ENCODE measurements at places on chromosomes 4 and X. TPM values are rescaled to one million over a fixed set of nuclear protein-coding genes. Genes with fewer than 3 reads are reported as not detected.

DNA sequence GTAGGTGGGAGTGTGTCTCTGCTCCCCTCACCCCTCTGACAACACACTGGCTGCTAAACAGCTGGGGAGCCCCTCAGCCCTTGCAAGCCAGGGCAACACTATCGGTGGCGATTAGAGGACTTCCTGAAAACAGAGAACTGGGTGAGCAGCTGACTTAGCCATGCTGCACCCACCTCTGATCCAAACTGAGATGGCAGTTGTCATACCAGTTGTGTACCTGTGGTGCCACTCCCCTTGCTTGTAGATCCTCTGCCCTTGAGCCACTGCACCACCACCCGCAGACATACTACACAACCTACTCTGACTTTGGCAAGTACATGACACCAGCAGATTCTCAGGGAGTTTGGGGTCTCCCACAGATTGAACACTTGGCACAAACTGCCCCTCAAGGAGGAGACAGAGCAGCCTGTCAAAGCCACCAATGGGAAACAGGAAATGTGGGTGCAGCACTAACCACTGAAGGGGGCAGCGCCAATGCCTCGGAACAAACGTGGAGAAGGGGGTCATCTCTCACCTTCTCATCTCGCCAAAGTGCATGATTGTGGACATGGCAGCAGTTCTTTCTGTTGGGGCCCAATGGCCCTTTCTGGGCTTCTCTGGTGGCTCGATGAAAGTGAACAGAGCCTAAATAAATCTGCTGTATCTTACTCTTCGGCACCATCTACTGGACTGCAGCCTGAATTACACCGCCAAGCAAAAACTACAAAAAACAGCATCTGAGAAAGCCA is 119.8 kb downstream of the NEK1 start:
- no peak for DNase-seq

DNA sequence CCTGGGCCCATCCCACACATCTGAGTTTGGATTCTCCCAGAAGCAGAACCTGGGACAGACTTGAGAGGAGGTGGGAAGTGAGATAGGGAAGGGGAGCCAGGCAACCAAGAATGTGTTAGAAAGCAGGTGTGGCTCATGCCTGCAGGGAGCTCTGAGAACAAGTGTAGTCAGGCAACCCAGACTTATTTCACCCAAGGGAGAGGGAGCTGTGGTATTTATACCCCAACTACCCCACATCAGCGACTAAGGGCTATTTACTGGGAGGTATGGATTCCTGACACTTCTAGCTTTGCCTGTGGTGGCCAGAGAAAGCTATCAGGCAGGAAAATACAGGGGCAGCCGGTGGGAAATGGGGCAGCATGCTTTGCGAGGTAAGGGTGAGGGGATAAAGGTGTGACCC is 125.8 kb upstream of the MSX1 start:
- DNase-seq: no peak

- DNase-seq: no peak
Measured at GRCh38 chrX:30904186-30904585, 15.1 kb upstream of the TAB3 start.

DNA sequence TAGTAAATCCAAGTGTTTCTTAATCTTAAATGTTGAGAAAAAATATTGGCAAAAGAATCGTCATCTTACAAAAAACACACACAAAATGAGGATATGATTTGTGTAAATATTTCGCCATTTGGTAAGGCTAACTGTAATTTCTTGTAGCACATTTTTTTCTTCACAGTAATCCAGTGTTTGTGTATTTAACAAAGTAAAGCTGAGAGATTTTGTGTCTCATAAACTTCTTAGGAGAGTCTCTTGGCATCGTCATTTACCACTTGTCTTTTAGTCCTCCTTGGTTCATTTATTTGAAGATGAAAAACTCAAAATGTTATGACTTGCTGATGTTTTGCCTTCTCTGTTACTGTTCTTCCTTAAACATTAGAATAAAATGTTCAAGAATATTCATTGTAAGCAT is 326.7 kb upstream of the PITX2 start:
- no peak for DNase-seq

DNA sequence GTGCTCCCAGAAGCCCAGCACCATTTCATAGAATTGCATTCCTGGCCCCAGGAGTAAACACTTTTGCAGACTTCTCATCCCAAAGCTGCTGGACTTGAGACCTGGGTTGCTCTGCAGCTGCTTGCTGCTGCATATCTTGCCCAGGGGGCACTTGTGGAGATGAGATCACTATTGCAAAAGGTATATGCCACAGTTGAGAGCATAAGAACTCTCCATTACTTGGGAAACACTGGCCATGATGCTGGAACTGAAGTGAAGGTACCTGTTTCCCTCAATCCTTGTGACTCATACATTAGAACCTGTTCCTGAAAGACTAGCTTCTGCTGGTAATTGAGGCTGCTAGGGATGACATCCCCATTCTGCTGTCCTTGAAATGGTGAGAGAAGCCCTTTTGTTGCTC is 43.1 kb upstream of the WDR1 start:
- DNase-seq: no peak

GRCh38 chrX:71533851-71534561 is 1.1 kb downstream of the OGT start:
- DNase-seq: no peak

GRCh38 chrX:13836575-13836974 is 19.7 kb upstream of the GPM6B start:
- no peak for DNase-seq

- DNase-seq: no peak
Measured at GRCh38 chr4:173746424-173746823, 216.4 kb upstream of the HAND2 start.

GRCh38 chr4:109691411-109691920 is 11.8 kb downstream of the CASP6 start:
- DNase-seq: no peak

DNA sequence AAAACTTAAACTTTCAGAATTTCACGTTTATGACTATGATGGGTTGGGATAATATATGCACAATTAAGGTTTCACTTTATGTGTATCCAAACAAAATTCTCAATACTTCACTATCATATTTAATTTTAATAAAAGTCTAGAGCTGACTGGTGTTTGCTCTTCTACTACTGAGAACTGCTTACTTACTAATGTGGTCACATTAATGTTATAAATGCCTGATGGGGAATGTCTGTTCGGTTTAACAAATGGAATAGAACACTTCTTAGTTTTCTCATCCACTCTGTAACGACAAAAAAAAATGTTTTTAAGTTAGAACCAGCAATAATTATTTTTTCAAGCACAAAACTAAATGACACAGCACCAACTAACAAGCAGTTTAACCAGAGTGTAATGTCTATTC is 34.3 kb downstream of the CDKL2 start:
- DNase-seq: no peak

DNA sequence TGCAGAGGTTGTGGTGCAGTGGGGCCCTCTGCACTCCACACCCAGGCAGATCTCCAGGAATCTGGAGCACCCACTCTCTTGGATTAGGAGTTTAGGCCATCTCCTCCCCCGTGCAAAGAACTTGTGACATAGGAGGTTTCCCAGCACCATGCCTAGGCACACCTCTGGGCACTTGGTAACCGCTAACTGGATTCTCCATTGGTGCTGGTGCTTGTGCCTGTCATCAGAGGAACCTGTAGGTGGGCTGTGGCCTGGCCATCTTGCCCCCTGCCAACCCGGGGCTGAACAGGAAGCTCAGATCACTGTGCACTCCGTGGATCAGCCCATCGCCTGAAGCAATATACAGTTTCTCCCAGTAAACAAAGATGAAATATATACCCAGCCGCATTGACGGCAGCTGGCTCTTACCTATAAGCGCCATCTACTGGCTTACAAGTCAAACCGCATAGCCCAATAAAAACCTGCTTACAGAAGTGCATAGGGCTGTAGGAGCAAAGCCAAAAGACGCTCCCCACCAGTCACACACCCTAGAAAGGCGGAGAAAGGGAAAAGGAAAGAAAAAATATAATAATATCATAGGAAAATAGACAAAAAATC is 19.1 kb upstream of the TEX13B start:
- DNase-seq: no peak

GRCh38 chr4:22501715-22502095 is 14.2 kb downstream of the ADGRA3 start:
- no peak for DNase-seq

DNA sequence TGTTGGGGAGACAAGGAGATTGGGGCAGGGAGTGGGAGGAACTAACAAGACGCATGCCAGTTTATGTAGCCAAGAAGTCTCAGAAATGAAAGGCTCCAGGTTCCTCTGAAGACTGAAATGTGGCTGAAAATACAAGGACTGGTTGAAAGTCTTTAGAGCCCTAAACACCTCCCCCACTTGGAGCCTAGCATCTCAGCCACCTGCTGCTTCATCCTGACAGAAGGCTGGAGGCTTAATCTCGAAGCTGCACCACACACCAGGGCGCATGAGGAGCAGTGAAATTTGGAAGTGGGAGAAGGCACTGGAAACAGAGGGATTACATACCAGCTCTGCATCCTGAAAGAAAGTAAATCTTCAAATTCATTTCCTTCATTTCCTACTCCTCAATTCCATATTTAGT is 160.7 kb upstream of the FTHL17 start:
- DNase-seq: no peak

- no peak for DNase-seq
Measured at GRCh38 chr4:187606581-187606980, 389.0 kb upstream of the ZFP42 start.

GRCh38 chr4:118077767-118078105 is 43.5 kb downstream of the NDST3 start:
- DNase-seq: no peak

The ARAP2 gene
- total RNA-seq: 2.4 TPM

The EMCN gene
- total RNA-seq: 3.3 TPM

The CFAP97 gene
- 54.0 TPM for total RNA-seq

The DGAT2L6 gene
- total RNA-seq: not detected

The CCSER1 gene
- not detected for total RNA-seq

The AMOT gene
- total RNA-seq: 7.2 TPM

The CD38 gene
- not detected for total RNA-seq

The KIT gene
- 10.8 TPM for total RNA-seq
